ENCODE measurements at places on chromosomes 12 and 14.

GRCh38 chr14:34138175-34138574 lies 187.3 kb upstream of the EGLN3 start:
- DNase-seq, result no peak

- no peak for DNase-seq
Measured at GRCh38 chr14:64095620-64096019, 198.6 kb downstream of the ESR2 start.

DNA sequence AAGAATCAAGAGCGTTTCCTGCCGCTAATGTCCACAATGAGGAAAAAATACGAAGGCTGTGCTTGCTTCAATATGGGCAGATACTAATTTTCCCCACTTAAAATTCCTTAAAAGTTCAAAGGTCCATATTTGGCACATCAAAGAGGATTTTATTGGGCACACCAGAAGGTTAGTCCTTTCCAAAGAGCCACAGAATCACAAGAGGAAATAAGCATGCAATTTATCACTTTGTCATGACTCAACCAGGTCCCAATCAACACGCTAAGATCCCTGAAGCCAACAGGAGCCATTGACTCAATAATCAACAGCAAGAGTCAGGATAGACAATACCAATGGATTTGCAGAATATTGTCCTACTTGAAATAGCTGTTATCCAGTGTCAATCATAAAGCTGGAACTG lies 80.6 kb downstream of the MAP1LC3B2 start:
- no peak for DNase-seq

DNA sequence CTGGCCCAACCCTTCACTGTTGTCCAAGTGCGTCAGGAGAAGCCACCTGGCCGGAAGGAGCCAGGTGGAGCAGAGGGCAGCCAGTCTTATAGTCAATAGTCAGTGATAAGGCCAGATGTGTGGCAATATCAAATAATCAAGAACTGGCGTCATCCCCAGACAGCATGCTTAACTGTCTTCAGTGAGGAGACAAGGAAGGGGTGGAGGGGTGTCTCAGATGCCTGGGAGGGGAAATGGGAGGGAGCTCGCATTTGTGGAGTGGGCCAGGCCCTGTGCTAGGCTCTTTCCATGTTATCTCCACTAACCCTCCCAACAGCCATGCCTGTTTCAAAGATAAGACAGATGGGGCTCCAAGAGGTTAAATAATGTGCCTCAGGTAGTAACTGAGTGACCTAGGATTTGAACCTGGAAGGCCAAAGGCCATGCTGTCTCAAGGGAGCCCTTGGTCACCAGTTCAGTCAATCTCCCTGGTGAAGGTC lies 48.9 kb upstream of the FOS start:
- DNase-seq, result no peak

DNA sequence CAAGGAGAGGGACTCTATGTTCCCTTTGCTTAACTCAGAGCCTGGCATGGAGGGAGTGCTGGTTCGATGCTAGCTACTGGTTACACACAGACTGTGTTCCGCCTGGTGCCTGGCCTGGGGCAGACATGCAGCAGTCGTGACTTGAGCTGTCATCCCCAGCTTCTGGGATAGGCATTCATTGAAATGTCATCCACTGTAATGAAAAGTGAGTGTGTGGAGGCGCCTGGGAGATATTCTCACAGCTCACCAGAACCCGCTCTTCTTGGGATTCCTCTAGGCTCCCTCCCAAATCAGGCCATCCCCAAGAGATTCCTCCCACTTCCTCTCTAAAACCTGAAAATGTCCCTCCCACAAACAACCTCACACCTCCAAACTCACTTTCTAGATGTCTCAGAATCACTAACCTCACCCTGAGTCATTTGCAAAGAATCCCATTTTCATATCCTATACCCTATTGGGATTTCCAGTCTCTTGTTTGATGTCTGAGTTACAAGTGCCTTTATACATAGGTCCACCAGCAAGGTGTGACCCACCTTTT lies 82.8 kb downstream of the CRACR2A start:
- DNase-seq, result no peak

DNA sequence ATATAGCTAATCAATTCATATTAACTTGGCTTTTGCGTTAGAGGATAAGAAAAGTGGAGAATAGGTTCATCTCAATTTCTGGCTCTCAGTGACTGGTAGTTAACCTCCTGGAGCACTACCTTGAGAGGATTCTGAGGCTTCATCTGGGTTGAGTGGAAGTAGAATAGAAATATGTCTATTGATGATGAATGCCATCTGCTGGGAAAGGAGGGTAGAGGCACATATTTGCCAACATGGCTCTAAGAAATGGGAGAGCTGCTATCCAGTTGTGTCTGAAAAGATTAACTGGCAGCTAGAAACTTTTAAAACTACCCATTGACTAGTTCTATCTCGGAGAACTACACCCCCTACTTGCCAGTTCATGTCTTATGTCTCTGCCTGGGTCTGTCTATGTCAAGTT lies 530.1 kb downstream of the NRXN3 start:
- DNase-seq, result no peak

- no peak for DNase-seq
Measured at GRCh38 chr12:75658286-75658685, 146.9 kb upstream of the KRR1 start.

DNA sequence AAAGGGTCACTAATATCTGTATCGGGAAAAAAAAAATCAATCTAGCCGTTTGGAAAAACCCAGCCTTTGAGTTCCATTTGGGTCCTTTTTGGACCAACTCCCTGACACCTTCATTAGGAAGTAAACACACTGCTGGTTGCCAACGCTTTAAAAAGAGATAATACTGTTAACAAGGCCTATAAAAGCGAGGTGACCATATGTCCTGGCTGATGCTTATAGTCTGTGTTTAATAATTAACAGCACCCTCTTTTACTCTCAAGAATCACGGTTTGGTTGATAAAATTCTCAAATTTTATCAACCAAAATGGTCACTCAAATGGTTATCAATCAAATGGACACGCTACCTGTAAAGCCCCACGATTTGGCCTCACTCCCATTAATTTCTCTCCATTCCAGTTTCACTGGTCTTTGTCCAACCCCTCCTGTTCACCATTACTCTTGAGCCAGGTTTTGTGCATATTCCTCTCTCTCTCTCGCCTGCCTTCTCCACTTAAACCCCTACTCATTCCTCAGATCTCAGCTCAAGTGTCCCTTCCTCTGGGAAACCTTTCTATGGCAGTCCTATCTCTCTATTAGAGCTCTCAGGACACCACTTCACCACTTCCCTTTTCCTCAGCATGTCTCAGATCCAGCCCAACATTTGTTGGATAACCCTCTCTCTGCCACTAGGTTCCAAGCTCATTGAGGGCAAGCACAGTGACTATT lies 9.5 kb downstream of the BTG1 start:
- DNase-seq, result no peak

DNA sequence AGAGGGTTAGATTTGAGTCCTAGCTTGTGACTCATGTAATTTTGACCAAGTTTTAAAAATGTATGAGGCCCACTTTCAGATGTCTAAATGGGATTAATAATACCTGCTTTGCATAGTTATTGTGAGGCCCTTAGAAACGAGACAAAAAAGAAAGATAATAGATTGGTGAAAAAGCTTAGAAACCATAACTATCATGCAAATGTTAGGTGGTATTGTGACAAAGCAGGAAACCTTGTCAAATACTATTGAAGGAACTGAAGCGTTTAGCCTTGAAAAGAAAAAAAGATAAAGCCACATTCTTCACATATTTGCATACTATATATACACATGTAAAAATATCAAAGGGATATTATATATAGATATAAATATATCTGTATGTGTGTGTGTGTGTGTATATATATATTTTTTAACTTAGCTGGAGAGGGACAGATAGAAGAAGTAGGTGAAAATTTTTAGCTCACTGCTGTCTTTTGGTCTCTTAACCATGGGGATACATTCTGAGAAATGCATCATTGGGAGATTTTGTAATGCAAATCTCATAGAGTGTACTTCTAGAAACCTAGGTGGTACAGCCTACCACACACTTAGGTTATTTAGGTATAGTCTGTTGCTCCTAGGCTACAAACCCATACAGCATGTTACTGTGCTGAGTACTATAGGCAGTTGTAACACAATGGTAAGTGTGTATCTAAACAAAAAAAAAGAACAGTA lies 270.3 kb downstream of the CCDC91 start:
- DNase-seq, result no peak

DNA sequence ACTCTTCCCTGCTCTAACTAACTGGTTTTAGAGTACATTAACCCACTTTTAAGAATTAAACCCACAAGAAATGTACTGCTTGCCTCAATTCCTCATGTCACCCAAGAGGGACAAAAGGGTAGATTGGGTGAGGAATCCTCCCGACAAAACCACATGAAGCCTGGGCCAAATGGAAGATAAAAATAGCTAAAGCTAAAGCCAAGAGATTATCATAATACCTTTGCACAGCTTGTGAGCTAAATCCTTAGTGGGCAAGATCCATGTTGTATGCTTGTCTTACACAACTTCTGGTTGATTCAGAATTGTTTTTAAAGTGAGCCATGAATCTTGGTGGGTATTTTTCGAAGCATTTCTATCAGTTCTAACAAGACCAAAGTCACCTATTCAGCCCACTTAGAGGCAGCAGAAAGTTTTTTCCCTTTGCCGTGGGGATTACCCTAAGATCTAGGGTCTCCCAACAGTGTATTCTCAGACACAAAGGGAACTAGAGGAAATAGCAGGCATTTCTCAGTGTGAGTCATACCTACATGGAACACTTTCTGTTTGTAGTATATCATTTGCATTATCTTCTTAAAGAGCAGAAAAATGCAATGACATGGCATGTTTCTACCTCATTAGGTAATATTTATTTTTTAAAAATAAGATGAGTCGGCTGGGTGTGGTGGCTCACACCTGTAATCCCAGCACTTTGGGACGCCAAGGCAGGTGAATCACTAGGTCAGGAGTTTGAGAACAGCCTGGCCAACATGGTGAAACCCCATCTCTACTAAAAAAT lies 616.6 kb downstream of the KCNH5 start:
- DNase-seq, result no peak

DNA sequence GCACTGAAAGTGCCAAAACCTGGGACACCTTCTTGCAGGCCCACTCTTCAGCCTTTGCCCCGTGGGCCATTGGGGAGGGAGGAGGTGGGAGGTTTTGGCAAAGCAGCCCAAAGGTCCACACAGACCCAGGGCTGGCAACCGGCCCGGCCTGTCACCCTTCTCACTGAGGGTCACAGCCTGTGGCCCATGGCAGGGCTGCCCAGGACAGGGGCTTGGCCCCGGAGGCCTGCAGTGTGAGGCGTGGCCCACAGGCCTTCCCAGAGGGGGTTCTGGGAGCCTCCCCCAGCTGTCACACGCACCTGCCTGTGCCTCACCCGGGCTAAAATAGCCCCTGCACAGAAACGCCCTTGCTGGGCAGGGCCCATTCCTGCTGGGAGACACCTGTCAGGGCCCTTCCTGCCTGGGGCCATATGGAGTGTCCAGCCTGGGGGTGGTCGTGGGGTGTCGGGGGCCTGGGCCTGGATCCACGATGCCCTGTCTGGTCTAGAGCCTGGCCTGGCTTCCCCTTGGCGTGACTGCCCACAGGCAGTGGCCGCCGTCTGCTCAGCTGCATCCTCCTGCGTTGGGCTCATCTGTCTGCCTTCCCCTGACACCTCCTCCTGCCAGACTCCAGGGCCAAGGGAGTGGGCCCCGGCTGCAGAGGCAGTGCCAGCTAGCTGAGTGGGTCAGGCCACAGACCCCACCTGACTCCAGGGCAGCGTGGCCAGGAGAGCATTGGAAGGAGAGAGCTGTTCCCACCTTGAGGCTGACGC lies 19.2 kb downstream of the PACS2 start:
- DNase-seq, result no peak

- DNase-seq, result no peak
Measured at GRCh38 chr12:120095736-120096135, 20.8 kb downstream of the RAB35 start.

DNA sequence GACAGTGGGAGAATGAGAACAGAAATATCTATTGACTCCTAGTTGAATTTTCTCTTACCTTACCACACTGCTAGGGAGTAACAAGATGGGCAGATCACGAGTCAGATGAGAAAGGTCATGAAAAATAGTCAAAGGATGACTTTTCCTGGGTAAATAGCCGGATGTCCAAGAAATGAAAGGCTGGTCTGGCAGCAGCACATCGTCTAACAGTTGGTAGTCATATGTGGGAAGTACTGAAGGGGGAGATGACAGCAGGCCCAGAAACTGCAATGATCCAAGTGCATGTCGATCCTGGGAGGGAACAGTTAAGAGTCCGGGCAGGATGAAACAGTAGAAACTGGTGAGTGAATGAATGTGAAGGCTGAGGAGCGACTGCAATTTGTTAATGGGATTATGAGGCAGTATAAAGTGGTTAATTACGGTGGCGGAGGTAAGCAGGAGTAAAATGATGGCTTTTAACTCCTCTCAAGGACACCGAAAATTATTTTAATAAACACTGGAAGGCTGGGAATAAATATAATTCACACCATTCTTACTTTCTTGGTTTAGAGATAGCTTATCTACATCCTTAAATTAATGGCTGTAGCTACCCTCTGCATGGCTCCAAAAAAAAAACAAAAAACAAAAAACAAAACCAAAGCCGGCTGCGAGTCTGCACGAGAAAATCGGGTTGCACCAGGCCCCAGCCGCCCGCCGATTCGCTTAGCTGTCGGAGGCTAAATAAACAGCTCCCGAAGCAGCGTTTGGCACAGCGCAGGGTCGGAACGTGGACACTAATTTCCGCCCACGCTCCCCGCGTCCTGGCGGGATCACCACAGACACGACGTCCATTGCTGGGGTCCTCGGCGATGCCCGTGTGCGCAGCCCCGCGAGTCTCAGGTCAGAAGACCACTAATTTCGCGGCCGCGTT lies 1.0 kb upstream of the ERC1 start:
- peak; percentile 20 for DNase-seq

DNA sequence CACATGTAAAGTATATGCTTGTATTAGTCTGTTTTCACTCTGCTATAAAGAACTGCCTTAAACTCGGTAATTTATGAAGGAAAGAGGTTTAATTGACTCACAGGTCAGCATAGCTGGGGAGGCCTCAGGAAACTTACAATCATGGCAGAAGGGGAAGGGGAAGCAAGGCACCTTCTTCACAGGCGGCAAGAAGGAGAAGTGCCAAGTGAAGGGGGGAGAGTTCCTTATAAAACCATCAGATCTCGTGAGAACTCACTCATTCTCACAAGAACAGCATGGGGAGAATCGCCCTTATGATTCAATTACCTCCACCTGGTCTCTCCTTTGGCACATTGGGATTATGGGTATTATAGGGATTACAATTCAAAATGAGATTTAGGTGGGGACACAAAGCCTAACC lies 229.5 kb upstream of the PLXNC1 start:
- DNase-seq, result no peak

- no peak for DNase-seq
Measured at GRCh38 chr12:131084341-131085011, 130.8 kb downstream of the ADGRD1 start.

DNA sequence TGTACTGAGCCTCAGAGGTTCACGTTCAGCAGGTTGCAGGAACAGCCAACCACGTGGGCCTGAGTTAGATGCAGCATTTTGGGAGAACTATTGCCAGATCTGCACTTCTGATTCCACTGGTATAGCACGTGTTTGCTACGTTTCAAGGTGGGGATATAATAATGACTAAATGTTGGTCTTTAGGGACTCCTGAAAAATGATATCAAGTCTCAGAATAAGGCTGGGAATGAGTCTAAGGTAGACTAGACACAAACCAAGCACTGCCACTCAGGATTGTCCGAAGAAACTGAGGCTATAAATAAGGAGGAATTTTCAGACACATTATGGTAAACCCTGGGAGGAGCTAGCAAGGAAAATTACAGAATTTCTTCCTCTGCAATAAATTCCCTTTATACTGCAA lies 98.1 kb downstream of the ESR2 start:
- no peak for DNase-seq

All from stimulated activated CD8-positive, alpha-beta memory T cell treated with anti-CD3 and anti-CD28 coated beads, Interleukin-7, amount 100 ng/mL, for 48 hours (primary cell).